Thoracic aorta (tissue), 2 donors: ENCODE measurements at places on chromosomes 12 and 14.

GRCh38 chr12:14957551-14958168 is 3.7 kb downstream of the ARHGDIB start:
- no peak for DNase-seq

GRCh38 chr12:18171571-18171970 is 81.6 kb upstream of the RERGL start:
- no peak for DNase-seq

DNA sequence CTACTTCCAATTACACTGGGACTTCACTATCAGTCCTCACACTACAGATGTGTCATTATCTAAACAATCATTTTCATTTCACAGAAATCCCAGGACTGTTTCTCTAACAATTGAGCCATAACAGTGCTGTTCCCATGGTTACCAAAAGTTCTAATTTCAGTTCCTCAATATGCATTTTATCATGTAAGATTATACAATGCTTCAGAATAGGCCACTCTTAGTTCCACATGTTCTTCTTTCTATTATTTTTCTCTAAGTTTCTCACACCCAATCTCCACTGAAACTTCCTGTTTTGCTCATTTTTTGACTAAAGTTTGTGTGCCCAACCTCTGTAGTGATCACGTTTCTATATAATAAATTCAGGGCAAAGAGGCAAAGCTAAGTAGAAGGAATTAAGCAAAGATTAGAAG is 185.8 kb downstream of the DUSP6 start:
- DNase-seq = no peak

GRCh38 chr12:116610971-116611541 is 51.9 kb downstream of the MAP1LC3B2 start:
- no peak for DNase-seq

- DNase-seq = no peak
Observed at GRCh38 chr12:112810235-112810917, 18.8 kb downstream of the RPH3A start.

GRCh38 chr12:2076196-2076570 is 23.4 kb downstream of the CACNA1C start:
- no peak for DNase-seq

DNA sequence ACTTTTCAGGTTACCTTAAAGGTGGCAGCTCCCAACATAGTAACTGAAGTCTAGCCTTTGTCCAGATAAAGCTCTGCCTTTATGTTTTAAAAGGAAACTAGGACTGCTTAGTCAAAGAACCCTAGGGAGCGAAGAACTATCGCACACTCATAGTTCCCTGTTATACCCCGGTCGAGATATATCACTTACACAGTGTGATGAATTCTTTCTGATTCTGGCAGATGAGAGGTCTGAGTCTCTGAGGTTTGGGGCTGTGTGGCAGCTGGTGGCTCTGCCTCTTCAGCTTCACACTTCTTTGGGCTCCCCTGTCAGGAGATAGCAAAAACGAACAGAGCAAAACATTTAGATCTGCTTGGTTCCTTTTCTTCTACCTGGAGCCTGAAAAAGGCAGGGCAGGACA is 17.0 kb downstream of the ACIN1 start:
- no peak for DNase-seq

DNA sequence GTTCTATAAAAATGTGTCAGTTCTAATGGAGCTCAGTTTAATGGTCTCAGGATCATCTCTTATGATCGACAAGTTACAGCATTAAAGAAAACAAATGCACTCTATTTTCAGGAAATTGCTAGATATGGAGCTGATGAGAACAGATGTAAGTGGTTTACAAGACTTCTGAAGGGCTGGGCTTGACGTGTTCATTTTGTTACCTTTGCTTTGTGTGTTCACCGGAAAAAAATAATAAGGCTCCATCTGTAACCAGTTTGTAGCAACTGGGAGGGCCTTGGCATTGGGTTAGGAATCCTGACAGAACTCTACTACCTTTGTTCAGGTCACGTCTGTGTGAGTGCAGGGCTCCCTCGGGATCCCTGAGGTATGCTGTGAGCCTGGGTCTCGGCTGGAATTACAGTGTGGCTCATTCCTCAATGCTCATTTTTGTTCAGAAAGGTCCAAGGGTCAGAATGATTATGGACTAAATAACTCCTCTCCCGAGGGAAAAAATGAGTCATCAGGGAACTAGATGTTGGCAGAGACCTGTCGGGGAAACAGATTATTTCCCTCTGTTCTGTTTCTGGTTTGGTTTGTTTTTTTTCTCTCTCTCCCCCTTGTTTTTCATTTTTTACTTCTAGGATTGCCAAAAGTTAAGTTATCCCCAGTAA is 158.0 kb downstream of the SLC5A8 start:
- DNase-seq = no peak

DNA sequence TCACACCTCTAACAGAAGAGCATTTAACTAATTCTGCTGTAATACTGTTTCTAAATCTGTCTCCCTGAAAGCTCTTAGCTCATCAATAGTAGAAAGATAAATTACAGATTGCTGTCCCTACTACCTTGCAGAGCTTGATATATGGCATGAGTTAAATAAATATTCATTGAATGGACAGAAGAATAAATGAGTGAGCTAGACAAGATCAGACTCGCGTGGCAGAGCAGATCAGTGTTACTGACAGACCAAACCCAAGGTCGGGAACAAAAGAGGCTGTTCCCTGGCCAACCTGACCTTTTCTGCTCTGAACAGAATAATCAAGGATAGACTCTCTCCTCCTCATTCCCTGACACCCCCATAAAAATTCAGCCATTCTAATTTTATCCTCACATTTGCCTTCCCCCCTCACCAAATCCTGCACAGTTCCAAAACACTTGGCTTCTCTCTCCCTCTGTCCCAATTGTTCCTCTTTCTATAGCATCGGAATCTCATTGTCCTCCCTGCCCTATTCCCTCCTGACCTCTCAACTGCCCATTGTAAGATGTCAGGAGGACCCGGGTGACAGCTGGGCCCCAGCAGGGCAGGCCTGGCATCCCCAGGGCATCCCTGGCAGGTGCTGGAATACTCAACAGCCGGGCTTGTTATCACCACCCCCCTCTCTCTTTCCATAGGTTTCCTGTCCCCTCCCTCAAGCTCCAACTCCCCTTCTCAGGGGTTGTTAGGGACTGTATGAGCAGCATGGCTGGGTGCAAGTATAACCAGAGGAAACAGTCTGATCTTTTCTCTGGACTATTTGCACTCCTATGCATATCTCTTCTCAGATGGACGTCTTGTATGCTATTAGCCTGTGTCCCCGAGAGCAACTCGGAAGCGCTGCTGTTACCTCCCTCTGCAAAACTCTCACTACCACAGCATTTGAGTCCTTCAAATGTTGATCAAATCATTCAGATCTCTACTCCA is 19.9 kb downstream of the NEUROD4 start:
- no peak for DNase-seq

- no peak for DNase-seq
Observed at GRCh38 chr14:50335989-50336824, 24.1 kb downstream of the DMAC2L start.

- DNase-seq = no peak
Observed at GRCh38 chr14:89093083-89093730, 268.8 kb downstream of the TTC8 start.

DNA sequence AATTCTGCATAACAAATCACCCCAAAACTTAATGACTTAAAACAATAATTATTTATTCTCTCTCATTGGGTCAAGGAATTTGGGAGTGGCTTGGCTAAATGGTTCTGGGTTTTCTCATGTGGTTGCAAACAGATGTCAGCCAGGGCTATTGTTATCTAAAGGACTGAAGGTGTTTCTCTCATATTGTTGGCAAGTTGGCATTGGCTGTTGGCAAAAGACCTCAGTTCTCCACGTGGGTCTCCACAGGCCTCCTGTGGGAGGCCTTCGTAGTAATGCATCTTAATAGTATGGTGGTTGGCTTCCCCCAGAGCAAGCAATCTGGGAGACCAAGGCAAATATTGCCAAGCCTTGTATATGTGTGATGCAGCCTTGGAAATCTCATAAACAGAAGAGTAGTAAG is 14.4 kb downstream of the GALNT16 start:
- DNase-seq = no peak

- DNase-seq = no peak
Observed at GRCh38 chr12:94640134-94640928, 10.0 kb downstream of the TMCC3 start.

- no peak for DNase-seq
Observed at GRCh38 chr14:85409481-85410210, 120.3 kb upstream of the FLRT2 start.
